ENCODE measurements at places on chromosomes 1 and 21.

DNA sequence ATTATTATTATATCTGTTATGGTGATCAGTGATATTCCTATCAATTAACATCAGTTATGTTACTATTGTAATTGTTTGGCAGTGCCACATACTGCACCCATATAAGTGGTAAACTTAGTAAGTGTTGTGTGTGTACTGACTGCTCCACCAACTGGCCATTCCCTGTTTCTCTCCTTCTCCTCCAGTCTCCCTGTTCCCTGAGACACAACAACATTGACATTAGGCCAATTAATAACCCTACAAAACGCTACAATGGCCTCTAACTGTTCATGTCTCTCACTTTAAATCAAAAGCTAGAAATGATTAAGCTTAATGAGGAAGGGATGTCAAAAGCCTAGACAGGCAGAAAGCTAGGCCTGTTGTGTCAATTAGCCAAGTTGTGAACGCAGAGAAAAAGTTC, 6.6 kb upstream of the THRAP3 start:
- no peak for DNase-seq

DNA sequence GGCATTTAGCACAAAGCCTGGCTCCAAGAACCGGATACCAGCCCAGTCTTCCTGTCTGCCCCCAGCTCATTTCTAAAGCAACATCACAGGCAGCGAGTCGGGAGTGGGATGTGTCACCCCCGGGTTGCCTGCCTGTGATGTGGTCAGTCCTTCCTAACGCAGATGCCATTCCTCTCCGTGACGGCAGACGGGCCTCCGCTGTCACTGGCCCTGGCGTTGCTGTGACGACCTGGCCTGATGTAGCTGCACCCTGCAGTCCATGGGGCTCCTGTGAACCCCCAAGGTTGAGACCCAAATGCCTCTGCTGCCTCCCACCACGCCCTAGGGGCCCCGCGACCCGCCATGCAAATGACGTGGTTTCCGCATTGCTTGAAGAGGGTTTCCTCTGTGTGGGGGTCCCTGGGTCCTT, 12.3 kb downstream of the TNFRSF1B start:
- no peak for DNase-seq

DNA sequence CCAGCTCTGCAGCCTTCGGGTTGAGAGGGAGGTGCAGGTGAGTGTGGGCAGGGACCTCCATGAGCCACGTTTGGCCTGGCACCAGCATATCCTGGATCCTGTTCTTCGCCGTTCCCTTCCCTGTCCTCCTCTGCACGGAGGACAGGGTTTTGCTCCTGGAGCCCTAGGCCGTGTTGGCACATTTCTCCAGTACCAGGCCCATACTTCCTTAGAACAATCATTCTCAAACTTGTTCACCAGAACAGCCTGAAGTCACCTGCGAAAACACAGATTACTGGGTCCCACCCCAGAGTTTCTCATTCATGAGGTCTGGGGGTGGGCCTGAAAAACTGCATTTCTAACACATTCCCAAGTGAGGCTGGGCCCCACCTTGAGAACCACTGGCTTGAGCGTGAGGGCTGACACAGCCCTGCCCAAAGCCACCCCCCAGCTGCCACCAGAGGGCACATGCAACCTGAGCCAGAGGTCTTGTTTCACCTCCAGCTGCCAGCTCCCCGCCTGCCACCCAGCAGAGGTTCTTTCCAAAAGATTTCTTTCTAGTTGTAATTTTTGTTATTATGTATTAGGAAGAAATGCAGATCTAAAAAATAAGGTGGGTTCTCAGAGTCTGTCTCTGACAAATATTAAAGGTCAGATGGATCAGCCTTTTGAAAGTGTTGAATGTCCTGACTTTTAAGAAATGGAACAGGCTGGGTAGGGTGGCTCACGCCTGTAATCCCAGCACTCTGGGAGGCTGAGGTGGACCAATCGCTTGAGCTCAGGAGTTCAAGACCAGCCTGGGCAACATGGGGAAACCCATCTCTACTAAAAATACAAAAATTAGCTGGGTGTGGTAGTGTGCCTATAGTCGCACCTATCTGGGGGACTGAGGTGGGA, 39.6 kb upstream of the LDLRAP1 start:
- peak; percentile 22 for DNase-seq

GRCh38 chr1:31373056-31373896, at the start of gene FABP3:
FABP3 (minus strand) TSS chr1:31373076; CDS start chr1:31373014, 62 bp downstream.
- no peak for DNase-seq

DNA sequence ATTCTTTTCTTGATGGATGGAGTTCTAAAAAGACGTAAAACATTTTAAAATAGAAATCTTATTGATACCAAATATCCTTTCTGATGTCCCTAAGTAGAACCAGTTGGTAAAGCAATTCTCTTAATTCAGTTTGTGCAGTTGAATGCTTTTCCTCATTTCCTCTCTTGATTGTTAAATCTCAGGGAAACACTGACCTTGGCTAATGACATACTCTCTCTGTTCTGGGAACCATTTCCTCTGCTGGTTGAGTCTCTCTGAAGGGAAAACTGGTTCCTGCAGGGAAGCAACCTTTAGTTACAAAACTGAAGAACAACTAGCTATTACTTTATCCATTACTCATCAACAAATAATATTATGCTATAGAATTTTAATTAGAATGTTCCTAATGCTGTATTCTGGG, 36.7 kb downstream of the HLX start:
- no peak for DNase-seq

GRCh38 chr21:33937931-33938339, 22.3 kb upstream of the ATP5PO start:
- no peak for DNase-seq

- no peak for DNase-seq
Measured at GRCh38 chr1:174358344-174358743, 89.4 kb upstream of the GPR52 start.

All from NCI-H1436 (cell line).